ENCODE measurements at places on chromosomes 4 and X.

GRCh38 chr4:112765317-112765974 is 128.5 kb downstream of the LARP7 start:
- no peak for DNase-seq

- DNase-seq, result no peak
These were observed 102.6 kb upstream of the GUCY1A1 start for GRCh38 chr4:155564086-155564485.

GRCh38 chr4:152696764-152697261 is 17.0 kb upstream of the TMEM154 start:
- DNase-seq, result no peak

- no peak for DNase-seq
These were observed 121.4 kb upstream of the GATB start for GRCh38 chr4:151882072-151882803.

- DNase-seq, result no peak
These were observed 44.3 kb downstream of the IGFBP7 start for GRCh38 chr4:57065730-57066482.

DNA sequence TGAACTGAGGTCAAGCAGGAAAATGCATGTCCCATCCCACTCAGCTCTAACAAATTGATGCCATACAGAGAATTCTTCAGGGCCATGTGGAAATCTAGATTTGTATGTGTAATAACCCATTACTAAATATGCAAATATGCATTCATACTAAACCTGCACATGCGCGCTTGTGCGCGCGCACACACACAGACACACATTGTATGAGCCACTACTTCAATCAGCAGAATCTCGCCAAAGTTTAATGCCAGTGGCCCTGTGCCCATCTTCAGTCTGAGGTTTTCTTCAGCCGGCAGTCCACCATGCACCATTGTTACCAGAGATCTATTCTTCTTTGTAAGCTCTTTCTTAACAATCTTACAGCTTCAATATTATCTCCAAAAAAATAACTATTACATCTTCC is 276.4 kb downstream of the PDGFC start:
- no peak for DNase-seq

DNA sequence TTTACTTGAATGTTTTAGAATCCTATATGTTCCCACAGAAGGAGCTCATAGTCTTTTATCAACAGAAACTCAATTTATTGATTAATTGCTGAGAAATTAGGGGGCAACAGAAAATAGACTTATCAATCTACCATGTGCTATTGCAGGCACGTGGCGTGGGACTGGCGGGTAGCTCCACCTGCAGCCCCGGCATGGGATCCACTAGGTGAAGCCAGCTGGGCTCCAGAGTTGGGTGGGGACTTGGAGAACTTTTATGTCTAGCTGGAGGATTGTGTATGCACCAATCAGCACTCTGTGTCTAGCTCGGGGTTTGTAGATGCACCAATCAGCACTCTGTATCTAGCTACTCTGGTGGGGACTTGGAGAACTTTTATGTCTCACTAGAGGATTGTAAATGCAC is 3.3 kb upstream of the OCIAD1 start:
- DNase-seq, result no peak

DNA sequence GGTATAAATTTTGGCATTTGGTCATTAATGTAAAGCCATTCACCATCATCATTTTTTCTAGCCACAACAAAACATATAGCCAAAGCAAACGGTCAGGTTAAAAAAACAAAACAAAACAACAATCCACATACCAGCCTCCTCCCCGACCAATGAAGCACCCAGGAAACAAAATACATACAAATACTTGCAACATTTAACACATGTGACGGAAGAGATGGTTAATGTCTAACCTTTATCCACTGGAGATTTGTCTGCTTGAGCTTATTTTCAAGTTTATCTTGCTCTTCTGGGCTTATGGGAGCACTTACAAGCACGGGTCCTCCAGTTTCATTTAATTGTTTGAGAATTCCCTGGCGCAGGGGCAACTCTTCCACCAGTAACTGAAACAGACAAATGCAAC is 857.5 kb upstream of the FTHL17 start:
- no peak for DNase-seq

GRCh38 chrX:124651031-124651430 is 304.7 kb downstream of the SH2D1A start:
- DNase-seq, result no peak

- DNase-seq, result no peak
These were observed 411.9 kb upstream of the ACTRT1 start for GRCh38 chrX:128464116-128464515.

GRCh38 chr4:117370944-117371668 is 285.7 kb upstream of the TRAM1L1 start:
- no peak for DNase-seq

DNA sequence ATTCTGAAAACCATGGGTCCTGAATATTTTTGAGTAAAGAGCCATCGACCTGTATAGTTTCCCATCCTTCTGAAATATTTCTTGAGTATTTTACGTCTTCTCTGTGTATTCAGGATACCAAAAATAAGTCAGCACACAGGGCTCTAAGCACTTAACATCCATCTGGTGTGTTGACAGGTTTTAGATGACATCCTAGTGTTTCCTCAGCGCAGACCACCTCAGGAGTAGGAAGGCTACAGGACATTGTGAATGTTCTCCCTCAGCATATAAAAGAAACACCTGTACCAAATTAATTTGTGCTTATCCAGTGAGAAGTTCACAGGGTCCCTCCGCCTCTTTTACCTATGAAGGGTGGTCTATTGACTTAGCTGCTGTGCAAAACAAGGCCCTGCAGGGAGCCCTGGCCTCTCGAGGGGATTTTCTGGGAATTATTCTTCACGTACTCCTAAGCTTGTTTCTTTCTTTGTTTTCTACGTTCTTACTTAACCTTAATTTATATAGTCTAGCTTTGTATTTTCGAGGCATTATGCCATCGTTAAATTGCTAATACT is 241.8 kb downstream of the FBXO8 start:
- DNase-seq, result no peak

- DNase-seq, result no peak
These were observed 1146.9 kb downstream of the PDHA2 start for GRCh38 chr4:96986816-96987215.

DNA sequence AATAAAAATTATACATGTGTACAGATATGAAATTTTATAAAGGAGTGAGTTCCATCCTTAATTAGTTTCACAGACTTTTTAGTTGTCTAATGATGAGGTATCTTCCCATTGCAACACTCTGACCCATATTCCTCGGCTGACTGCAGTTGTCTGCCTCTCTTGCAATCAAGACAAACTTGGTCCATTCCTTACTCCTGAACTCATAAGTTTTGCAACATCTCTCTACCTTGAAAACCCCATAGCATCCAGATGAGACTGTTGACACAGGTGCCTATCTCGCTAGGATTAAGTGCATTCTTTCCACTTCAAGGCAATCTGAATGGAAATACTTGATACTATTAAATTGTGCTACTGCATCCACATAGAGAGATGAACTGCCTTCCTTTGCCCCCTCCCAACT is 2.3 kb downstream of the XKRX start:
- DNase-seq, result no peak

GRCh38 chrX:24877854-24878650 is 137.7 kb downstream of the ARX start:
- no peak for DNase-seq

- no peak for DNase-seq
These were observed 282.1 kb upstream of the EMCN start for GRCh38 chr4:100799761-100800539.

GRCh38 chrX:30521440-30522182 is 56.0 kb downstream of the TASL start:
- no peak for DNase-seq

DNA sequence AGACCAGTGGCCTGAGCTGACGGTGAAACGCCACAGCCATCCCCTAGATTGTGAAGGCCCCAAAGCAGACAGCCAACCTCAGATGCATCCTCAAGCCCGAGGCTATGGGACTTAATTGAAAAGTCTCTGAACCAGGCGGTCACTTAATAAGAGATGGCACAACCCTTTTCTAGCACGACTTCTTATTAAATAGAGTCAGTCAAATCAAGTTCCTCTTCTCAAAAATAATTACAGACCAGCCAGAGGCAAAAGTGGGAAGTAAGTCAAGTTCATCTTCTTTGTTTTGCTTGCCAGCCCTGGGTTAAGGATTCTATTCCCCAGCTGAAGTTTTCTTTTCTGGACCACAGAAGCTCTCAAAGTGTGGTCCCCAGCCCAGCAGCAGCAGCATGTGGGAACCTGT is 9.7 kb upstream of the SH3KBP1 start:
- DNase-seq, result no peak

GRCh38 chrX:88982933-88983332 is 235.9 kb downstream of the CPXCR1 start:
- DNase-seq, result no peak

DNA sequence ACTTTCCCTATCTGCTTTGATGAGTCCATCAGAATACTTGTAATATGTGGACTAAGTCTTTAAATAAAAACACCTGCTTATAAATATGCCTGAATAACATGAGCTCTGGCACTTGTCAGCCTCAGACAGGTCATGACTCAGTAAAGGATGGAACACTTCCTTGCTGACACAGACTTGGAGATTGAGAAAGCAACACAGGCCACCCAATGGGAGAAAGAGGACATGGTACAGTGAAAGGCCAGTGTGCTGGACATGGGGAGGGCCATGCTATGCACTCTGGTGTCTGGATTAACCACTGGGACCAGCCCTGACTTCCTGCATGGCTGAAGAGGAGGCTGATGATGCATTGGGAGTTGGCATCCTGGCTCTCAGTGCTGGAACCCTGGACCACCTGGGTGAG is 149.5 kb downstream of the DHRSX start:
- no peak for DNase-seq

GRCh38 chr4:82851885-82852750 is 38.8 kb downstream of the SEC31A start:
- DNase-seq, result no peak

DNA sequence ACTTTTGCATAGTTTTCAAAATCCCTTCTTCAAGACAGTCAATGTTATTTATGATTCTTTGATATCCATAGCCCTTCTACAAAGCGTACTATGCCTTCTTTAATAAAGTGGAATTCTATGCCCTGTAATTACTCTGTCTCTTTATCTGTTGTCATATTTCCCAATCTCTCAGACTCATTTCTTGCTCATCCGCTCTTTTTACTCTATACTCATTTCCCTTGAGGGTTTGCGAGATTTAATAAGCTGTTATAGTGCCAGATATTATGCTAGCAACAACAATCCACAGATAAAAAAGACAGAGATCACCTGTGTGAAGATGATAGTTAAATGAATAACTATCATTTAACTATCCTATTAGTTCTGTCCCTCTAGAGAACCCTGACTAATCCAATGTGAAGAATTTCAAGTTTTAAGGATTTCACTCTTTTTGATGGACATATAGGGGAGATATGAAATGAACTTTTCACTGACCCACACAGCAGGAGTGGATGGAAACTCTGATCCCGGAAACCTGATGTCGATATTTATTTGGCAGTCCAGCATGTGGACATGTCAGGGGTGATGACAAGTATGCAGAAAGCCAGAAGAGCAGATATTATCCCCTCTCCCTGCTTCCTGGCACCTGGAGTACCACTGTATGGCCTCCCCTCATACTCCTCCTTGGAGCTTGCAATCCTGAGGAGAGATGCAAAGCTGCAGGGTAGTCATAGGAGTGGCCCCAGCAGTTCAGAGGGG is 49.7 kb downstream of the TMEM156 start:
- no peak for DNase-seq

GRCh38 chr4:105236916-105237311 is 90.2 kb downstream of the TET2 start:
- no peak for DNase-seq

DNA sequence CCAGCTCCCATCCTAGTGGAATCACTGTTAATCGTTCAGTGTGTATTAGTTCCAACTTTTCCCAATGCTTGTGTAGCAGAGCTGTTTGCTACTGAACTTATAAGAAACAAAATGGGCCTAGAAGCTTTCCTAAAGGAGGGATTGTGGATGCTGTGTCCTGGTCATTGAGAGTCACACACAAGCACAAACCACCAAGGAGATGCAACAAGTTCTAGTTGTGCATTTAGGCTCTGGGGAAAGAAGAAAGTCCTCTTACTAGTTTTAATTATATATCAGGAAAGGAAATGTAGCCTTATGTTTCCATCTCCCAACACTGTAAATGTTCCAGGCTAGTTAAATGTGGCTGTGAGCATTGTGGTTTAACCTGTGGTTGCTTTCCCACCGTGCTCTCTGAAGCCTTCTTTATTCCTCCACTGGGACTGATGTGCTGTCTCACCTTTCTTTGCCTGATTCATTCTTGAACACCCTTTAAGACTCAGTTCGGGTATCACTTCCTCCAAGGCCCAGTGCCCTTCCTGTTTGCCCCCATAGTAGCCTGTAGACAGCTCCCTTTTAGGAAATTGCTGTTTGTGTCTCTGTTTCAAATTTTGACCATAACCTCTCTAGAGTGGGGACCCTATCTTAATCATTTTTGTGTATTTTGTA is 34.3 kb downstream of the ATP10D start:
- DNase-seq, result no peak

- DNase-seq, result no peak
These were observed 199.4 kb upstream of the CENPE start for GRCh38 chr4:103397541-103397940.

GRCh38 chr4:112058433-112058832 is 86.8 kb upstream of the FAM241A start:
- DNase-seq, result no peak

GRCh38 chr4:67546004-67546356 is 677 bp upstream of the CENPC start:
- DNase-seq, result no peak

GRCh38 chr4:212438-213188 is 88.3 kb downstream of the ZNF718 start:
- DNase-seq, result no peak

GRCh38 chr4:102076622-102077021 is 268.7 kb downstream of the SLC39A8 start:
- no peak for DNase-seq

- DNase-seq, result no peak
These were observed 404.6 kb upstream of the FAT1 start for GRCh38 chr4:187128222-187128621.

DNA sequence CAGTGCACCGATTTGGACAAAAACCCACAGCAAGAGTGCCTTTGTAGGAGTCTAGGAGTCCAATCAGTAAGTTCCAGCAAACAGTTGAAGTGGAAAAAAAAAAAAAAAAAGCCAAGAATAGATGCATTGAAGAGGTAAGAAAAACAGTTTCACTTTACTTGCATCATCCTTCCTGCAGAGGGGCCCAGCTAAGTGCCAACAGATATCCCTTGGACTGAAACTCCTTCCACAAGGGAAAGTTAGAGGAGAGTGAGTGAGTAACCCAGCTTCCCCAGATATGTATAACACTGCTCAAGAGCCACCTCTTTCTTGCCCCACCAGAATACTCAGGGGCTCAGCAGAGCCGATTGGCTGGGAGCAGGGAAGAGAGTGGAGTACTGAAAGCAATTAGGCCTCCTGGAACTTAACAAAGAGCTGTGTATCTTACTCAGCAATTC is 617.7 kb upstream of the SMIM31 start:
- no peak for DNase-seq

DNA sequence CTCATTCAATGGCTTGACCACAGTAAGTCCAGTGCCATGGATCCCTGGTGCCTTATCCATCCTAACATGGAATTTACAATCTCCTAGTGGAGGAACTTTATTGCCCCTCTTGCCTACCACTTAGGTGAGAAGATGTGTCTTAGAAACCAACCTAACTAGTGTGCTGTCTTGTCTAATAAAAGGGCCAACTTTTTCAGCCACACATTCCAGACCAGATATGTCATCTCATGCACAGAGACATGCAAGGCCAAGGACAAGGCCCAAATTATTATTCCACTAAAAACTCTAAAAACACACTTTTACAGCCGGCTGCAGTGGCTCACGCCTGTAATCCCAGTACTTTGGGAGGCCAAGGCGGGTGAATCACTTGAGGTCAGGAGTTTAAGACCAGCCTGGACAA is 10.6 kb upstream of the PRDX4 start:
- no peak for DNase-seq

Measured in stimulated activated CD4-positive, alpha-beta T cell treated with anti-CD3 and anti-CD28 coated beads, TNF-alpha, amount 100 ng/mL, for 48 hours (primary cell).